ENCODE measurements at places on chromosomes 3 and 15.

DNA sequence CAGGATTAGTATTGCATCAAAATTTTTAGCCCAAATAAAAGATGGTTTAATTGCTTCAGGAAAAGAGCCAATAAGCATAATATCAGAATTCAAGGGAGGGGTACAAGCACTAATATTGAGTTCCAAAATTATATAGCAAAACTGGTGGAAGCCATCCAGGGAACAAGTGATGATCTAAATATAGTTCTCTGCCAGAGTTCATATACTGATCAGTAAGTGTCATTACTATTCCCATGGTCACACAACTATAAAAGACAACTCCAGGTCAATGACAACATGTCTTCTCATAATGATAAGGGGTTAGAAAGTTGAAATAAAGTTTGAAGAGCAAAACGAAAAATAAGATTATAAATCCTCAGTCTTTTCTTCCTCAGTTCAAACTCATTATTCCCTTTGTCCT is 57.4 kb downstream of the ZNF280D start:
- no peak for DNase-seq

- no peak for DNase-seq
These were observed 309.8 kb downstream of the GBE1 start for GRCh38 chr3:81451611-81452010.

GRCh38 chr15:74227968-74228722 is 8.0 kb upstream of the CCDC33 start:
- no peak for DNase-seq

DNA sequence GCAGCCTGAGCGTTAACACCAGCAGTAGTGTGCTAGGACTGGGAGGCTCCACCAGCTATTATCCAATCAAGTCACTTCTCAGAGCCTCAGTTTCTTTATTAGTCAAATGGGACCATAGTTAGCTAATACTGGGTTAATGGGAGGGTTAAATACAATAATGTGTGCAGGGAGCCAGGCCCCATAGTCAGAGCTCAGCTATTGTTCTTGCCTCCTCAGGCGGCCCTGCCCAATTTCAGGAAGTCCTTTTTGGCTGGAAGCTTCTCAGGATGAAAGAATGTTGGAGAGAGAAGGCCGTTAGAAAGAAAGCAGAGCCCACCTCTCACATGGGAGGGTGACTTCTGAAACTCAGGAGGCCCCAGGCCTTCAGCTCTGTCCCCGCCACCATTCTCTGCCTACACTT is 39.5 kb upstream of the SMAD6 start:
- DNase-seq = no peak

GRCh38 chr3:186986816-186987215 is 56.5 kb downstream of the ST6GAL1 start:
- no peak for DNase-seq

GRCh38 chr15:62254137-62254934 is 89.3 kb upstream of the C2CD4B start:
- DNase-seq = peak; percentile 51

- no peak for DNase-seq
These were observed 767.2 kb upstream of the LMCD1 start for GRCh38 chr3:7734456-7734855.

DNA sequence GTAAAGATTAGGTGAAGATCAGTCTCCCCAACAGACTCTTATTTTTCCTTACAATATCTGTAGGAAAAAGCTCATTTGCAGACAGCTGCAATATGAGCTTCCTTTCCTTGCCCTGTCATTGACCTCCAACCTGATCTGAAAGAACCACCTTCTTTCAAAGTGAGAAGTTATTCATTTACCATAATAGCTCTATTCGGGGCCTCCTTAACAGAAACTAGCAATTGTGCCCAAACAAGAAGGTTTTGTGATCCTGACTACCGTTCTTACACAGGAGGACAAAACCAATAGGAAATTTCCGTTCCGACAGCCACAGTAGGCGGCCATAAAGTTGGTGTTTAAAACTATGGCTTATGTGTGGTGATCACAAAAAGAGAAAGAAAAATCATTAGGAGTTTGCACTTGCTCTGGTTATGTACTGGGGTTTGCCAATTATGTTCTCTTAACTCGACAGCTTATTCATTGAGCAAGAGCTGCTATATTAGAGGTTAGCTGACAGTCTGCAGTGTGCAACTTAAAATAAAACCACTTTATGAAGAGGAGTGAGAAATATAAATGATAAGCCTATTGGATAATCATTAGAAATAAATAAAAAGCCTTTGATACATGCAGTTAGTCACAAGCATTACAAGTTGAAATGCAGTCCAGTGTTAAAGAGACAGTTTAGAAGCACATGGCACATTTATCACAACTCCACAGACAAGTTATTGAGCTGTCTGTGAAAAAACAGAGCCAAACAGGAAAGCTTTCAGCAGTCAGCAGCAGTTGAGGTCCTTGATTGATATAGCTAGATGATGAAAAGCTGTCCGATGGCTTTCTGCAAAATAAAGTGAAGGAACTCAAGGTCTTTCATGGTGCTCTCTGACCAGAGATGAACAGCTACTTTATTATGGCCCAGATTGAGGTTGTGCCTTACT is 199.8 kb downstream of the WDR72 start:
- DNase-seq = no peak

GRCh38 chr3:155449613-155450267 is 156.3 kb upstream of the STRIT1 start:
- no peak for DNase-seq

GRCh38 chr15:69523010-69524001 is 70.7 kb downstream of the RPLP1 start:
- DNase-seq = peak; percentile 45

DNA sequence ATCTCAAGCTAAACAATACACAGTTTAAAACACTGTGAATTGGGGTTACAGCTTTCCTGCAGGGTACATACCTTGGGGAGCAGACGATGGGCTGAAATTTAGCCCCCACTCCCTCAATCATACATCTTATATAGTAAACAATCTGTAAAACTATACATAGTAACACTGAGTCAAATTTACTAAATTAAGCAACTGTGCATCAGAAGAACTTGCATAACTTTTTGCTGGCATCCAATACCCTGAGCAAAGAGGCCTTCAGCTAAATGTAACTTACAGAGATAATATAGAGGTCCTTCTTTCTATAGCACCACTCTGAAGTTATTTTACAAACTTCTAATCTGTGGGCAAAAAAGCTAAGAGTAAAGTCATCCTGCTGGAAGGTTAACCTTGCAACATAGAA is 603.6 kb upstream of the TGFBR2 start:
- no peak for DNase-seq

GRCh38 chr3:123284399-123285010 is 82.8 kb downstream of the SEC22A start:
- no peak for DNase-seq

- DNase-seq = no peak
These were observed 116.5 kb upstream of the ALDH1A3 start for GRCh38 chr15:100762913-100763834.

DNA sequence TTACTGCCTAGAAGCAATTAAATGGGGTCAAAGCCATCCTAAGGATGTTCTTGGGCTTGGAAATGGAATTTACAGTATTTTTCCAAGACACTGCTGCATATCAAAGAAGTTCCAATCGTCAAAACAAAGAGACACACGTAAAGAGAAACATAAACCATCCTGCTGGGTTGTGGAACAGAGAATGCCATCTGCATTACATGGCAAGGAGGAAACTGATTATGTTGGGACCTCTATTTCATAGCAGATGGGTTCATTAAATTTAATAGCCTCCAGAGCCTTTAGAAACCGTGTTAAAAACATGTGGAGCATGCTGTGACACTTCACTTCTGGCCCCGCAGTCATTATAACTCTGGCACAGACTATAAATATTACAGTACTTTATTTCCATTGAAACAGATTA is 154.6 kb downstream of the LRTM1 start:
- no peak for DNase-seq

GRCh38 chr3:26237036-26237682 is 385.4 kb upstream of the LRRC3B start:
- no peak for DNase-seq

- no peak for DNase-seq
These were observed 71.1 kb downstream of the MRPL46 start for GRCh38 chr15:88395872-88396781.

DNA sequence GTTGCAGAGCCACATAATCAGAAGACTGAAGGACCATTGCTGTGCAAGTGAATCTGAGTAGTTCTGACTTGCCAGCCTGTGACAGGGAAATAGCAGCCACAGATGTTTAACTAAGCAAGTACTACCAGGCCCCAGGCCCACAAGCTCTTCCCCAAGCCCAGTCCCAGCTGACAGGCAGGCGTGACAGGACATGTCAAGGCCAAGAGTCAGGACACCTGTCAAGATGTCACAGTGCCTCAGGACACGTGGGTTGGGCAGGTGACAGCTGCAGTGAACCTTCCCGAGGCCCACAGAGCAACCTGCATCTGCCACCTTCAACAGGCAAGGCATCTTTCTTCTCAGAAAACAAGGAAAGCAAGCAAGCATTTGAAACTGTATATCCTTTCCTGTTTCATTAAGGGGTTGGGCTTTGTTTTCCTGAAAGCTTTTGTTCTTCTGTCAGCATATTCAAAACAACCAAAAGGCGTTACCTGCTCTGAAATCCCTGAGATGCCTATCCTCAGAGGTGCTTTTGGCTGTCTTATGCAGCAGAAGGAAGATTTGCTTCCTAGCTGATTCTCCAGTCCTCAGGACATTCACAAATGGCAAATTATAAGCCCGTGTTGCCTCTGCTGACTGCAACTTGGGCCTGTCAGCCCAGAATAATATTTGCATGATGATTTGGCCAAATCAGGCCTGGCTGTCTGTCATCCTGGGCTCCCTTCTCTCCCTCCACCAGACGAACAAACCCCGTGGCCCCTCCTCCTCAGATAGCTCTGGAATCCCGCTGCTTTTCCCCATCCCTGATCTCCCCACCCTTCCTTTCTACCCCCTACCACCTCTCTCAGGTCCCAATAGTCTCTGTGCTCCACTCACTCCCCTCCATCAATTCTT is 171.8 kb upstream of the WNT5A start:
- no peak for DNase-seq

- DNase-seq = no peak
These were observed 806 bp downstream of the KLHL25 start for GRCh38 chr15:85793641-85794597.

GRCh38 chr3:123807820-123808219 is 76.3 kb downstream of the MYLK start:
- no peak for DNase-seq

DNA sequence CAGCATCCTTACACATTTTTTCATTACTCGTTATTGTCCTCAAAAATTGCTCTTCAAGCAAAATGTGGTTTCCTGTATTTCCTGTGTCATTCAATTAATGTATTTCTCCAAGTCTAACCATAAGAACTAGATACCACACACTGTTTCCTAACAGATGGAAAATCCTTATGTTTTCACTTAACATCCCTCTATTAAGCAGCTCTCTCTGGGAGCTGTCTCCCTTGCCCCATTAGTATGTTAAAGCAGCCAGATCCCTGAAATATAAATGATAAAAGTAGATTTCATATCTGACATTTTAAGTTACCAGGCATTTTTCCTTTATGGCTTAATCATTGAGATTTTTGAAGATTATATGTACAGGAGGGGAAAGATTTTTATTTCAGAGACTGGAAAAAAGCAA is 15.9 kb downstream of the PFN2 start:
- no peak for DNase-seq

GRCh38 chr15:34795267-34796081 is at the start of gene ACTC1:
Gene ACTC1, minus strand, starts transcription at chr15:34795549. Its CDS starts 741 bp downstream, at chr15:34794808.
- DNase-seq = no peak

GRCh38 chr3:10140996-10141546 is 507 bp upstream of the VHL start:
- no peak for DNase-seq

GRCh38 chr3:87771337-87772192 is 287.2 kb downstream of the CGGBP1 start:
- DNase-seq = no peak

- DNase-seq = no peak
These were observed 34.9 kb upstream of the GPR160 start for GRCh38 chr3:170002879-170003278.

- DNase-seq = no peak
These were observed 966 bp downstream of the MYO1E start for GRCh38 chr15:59371458-59372351.

GRCh38 chr3:165389064-165389463 is 192.9 kb upstream of the SLITRK3 start:
- DNase-seq = no peak

DNA sequence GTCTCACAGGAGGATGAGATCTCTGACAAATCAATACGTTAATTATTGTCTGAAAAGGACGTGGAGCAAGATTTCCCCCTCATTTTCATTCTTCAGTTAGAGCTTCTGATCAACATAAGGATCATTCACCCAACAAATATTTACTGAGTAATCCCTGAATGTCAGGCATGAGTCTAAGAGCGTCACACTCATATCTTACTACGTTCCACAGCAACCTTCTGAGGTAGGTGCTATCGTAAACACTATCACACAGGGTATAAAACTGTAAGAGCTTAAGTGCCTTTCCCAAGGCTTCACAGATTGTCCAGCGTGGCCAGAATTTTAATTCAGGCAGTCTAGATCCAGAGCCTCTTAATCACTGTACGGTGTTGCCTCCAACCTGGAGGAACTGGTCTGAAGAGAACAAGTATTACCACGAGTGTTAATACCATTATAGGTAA is 10.6 kb upstream of the TM4SF1 start:
- no peak for DNase-seq

GRCh38 chr3:14258906-14259904 is 80.6 kb downstream of the LSM3 start:
- DNase-seq = no peak

DNA sequence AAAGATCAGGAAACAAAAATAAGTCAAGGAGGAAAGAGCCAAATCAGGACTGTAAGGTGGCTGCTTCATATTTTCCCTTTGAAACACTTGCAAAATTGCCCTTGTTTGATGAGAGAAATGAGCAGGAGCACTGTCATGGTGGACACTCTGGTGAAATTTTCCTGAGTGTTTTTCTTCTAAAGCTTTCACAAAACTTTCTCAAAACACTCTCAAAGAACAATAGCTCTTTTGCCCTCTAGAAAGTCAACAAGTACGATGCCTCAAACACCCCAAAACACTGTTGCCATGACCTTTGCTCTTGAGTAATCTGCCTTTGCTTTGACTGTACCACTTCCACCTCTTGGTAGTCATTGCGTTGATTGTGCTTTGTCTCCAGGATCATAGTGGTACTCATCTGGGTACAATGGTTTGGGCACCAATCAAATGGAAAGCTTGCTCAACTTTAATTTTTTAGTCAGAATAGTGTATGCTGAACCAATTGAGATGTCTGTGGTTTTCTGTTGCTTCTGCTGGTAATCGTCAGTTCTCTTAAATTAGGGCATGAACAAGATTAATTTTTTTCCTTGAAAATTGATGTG is 13.2 kb upstream of the MITF start:
- DNase-seq = no peak

GRCh38 chr3:184005941-184006507 is 11.7 kb downstream of the ABCC5 start:
- no peak for DNase-seq

DNA sequence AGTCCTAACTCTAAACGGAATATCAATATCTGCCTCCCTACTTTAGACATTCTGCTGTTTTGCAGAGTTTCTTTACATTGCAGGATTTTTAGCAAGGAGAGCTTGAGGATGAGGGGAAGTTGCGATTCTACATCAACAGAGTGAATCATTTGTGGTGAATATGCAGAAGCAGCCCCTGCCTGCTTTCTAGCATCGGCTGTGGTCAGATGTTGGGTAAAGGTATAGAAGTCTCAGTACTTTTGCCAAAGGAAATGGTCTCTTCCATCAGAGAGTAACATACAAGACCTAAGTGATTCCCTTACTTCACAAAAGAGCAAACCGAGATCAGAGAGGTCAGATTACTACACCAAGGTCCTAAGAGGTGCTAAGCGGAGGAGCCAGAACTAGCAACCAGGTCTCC is 15.2 kb downstream of the ST3GAL6 start:
- no peak for DNase-seq

- DNase-seq = no peak
These were observed 102.8 kb upstream of the GBE1 start for GRCh38 chr3:81864272-81864671.
